Stimulated activated CD8-positive, alpha-beta memory T cell treated with anti-CD3 and anti-CD28 coated beads, Interleukin-7, amount 100 ng/mL, for 4 hours (primary cell): ENCODE measurements at places on chromosomes 16 and 17.

- no peak for DNase-seq
Measured at GRCh38 chr16:49755313-49755620, 100.6 kb downstream of the ZNF423 start.

GRCh38 chr17:51352798-51353197 is 92.5 kb downstream of the UTP18 start:
- no peak for DNase-seq

DNA sequence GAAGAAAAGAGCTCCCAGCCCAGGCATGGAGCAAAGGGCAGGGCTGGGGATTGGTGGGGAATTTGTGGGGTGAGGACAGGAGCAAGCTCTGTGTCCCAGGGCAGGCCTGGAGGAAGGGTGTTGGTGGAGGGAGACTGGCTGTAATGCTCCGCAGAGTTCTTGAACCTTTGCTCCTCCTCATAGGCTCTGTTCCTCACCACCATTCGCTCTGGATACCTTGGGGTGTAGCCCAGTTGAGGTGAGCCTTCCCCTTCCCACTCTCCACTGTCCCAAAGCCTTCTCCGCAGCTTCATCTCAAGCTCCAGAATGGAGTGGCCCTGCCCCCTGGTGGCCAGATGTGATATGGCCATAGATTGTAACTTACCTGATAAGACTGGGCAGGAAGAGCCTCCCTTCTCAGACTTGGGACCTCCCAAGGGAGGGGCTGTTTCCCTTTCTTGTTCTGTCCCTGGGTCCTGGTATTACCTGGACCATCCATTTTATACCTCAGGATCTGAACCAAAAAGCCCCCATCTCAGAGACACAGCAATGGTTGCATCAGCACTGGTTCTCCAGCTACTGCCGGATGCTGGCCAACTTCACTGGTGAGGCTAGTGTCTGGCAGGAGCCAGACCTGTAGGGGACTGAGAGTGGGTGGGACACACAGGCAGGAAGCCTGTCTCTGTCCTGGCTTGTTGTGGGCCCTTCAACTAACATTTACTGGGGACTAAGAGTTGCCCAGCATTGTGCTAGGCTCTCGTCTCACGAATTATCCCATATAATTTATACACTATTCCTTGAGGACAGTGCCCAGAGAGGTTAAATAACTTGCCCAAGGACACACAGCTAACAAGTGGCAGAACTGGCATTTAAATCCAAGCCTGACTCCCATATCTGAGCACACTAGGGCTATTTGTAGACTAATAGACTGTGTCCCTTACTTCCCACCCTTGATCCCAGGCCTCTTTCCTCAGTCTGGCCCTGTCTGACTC is 19.1 kb upstream of the STAC2 start:
- peak; percentile 67 for DNase-seq

DNA sequence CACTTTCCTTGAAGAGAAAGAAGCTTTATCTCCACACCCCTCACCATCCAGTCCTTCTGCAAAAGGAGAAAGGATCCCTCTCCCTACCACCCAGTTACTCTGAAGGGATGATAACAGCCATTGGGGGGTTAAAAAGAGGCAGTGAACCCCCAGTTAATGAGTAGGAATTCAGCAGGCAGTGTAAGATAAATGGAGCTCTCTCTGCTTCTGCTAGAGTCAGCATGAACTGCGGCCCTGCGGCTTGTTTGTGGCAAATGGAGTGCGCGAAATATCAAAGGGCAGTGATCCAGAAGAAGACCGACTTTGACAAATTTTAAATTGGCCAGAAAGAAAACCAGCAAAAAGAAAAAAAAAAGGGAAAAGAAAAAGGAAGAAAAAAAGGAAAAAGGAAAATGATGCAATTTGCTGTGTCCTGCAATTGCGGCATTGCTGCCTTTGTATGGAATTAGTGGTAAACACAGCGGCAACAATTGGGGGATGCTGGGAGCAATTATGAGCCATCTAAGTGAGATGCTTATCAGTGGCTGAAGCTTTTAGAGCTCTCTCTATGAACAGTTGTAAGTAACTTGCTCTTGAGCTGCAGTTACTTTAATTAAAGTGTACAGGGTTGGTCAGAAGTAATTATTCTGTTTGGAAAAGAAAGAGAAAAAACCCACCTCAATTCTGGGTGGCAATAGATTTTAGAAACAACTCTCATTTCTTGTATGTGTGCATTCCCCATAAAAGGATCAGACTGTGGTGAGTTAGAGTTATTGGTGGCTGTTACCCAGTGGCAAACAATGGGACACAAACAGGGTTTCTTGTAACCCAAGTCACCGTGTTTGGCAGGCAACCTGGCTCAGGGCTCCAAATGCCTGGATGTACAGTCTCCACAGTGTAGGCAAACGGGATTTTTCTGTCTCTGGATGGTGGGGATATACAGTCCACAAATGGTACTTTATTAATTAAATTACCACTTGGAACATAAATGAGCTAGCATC is 161.3 kb downstream of the AATF start:
- no peak for DNase-seq

GRCh38 chr16:61237884-61238485 is 798.3 kb downstream of the CDH8 start:
- no peak for DNase-seq

DNA sequence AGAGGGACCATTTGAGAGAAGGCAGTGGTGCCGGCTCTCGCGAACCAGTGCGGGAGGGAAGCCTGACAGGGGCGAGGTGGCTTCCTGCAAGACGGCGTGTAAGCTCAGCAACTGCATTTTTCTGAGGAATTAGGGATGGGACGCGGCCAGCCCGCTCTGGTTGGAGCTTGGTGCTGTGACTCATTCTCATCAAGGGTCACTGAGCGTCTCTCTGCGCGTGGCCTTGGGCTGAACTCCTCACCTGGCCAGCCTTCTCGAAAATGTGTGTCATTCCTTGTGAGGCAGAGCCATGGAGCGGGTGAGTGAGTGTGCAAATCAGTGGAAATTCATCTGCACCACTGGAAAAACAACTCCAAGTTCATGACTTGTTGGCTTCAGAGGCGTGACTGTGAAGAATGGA is 52.8 kb downstream of the NTN1 start:
- DNase-seq = no peak
